Activated CD8-positive, alpha-beta memory T cell treated with anti-CD3 and anti-CD28 coated beads for 4 hours (primary cell): ENCODE measurements at places on chromosomes 13 and 19.

- no peak for DNase-seq
Measured at GRCh38 chr19:55552620-55553019, 7.3 kb upstream of the SBK3 start.

- no peak for DNase-seq
Measured at GRCh38 chr13:99894105-99894839, 77.3 kb downstream of the ZIC5 start.

GRCh38 chr13:67916650-67917049 is 686.5 kb upstream of the PCDH9 start:
- no peak for DNase-seq

DNA sequence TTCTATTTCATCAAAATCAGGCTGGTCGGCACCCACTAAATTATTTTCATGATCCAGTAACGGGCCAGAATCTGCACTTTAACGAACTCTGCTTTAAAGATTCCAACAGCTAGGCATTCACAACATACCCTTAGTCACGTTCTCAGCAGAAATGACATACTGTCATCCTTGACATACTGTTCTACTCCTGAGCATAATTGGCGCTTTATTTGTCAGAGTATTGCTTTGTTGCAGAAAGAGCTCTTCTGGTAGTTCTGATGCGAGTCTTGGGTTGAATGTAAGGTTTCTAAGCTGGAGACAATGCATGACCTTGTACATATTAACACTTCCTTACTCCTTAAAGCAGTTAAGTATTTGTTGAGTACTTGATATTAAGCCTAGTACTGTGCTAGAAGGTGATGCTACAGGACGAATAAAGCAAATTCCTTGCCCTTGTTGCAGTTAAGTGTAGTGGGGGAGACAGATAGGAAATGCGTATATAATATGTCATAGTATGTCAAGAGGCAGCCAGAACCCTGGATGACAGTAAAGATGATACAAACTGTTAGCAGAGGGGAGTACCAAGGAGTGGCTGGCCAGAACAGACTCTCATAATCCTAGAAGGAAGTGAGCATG is 32.2 kb downstream of the FRY start:
- no peak for DNase-seq

- no peak for DNase-seq
Measured at GRCh38 chr19:4830768-4831265, 695 bp downstream of the TICAM1 start.
